ENCODE measurements at places on chromosomes 5 and 9. TPM values are rescaled to one million over a fixed set of nuclear protein-coding genes. Genes with fewer than 3 reads are reported as not detected.

GRCh38 chr5:39331861-39332381 is 32.4 kb downstream of the C9 start:
- no peak overlapping the region for H3K27ac ChIP-seq
- H3K36me3 ChIP-seq: no peaks in the 10 kb centered on the region
- no peak overlapping the region for H3K4me3 ChIP-seq
- no peak for DNase-seq
- no peaks in the 10 kb centered on the region for H3K27me3 ChIP-seq
- H3K4me1 ChIP-seq: no peaks in the 10 kb centered on the region

- H3K4me1 ChIP-seq: peaks cover 2% of the 10 kb centered on the region
- no peak for DNase-seq
- H3K27me3 ChIP-seq: no peaks in the 10 kb centered on the region
- no peak overlapping the region for H3K4me3 ChIP-seq
These were observed 14.3 kb upstream of the LHX3 start for GRCh38 chr9:136219276-136219675.

DNA sequence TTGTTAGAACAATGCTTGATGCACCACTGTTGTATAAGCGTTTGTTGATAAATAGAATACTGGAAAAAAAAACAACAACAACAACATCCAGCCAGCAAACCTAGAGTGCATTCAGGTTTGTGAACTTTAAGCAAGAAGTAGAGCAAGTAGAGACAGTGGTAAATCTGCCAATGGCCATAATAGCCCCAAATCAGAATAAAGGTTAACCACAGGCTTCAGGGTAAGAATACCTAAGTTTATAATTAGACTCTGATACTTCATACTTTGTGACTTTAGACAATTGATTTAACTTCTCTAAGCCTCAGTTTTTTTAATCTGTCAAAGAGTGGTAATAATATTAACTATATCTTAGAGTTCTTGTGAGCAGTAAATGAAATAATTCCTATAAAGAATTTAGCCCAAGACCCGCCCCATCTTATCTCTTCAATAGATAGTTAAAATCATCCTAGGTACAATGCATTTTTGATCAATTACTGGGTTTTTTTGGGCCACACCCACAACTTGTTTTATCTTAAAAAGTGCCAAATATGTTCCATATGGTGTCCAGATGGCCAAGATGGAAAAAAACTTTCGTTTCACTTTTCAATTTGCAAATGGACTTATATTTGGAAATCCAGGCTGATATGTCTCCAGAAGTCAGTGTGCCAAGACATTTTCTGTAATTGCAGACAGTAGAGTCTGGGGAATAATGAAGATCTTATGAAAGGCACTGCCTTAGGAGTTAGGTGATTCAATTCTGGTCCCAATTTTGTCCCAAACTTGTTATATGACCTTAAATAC is 24.5 kb upstream of the DPYSL3 start:
- no peaks in the 10 kb centered on the region for H3K4me1 ChIP-seq
- no peaks in the 10 kb centered on the region for H3K36me3 ChIP-seq
- no peak for DNase-seq
- no peak overlapping the region for H3K4me3 ChIP-seq
- H3K27ac ChIP-seq: no peak overlapping the region
- H3K27me3 ChIP-seq: no peaks in the 10 kb centered on the region

DNA sequence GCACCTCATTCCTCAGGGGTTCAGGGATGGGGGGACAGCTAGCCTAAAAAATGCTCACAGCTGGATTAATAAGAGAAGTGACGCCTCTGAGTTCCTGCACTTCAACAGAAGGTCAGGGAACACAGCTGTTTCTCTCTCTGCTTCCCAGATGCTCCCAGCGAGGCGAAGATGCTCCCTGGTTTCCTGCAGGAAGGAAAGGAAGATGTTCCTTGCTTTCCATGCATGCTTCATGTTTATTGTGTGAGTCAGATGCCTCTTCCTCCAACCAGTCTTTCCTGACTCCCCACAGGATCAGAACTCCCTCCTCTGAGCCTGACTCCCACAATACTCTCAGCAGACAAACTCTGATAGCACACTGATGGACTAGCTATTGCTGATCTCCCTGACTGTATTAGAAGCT is 71.9 kb downstream of the MFAP3 start:
- H3K4me1 ChIP-seq: peaks cover 9% of the 10 kb centered on the region
- H3K4me3 ChIP-seq: no peak overlapping the region
- no peaks in the 10 kb centered on the region for H3K36me3 ChIP-seq
- no peak for DNase-seq

DNA sequence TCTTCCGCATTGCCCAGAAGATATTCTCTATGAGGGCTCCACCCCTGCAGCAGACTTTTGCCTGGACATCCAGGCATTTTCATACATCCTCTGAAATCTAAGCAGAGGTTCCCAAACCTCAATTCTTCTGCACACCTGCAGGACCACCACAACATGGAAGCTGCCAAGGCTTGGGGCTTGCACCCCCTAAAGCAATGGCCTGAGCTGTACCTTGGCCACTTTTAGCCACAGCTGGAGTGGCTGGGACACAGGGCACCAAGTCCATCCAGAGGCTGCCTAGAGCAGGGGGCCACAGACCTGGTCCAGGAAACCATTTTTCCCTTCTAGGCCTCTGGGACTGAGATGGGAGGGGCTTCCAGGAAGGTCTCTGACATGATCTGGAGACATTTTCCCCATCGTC is 60.7 kb downstream of the ADAMTSL1 start:
- H3K36me3 ChIP-seq: no peaks in the 10 kb centered on the region
- no peak for DNase-seq
- H3K27ac ChIP-seq: no peak overlapping the region
- no peak overlapping the region for H3K4me3 ChIP-seq

DNA sequence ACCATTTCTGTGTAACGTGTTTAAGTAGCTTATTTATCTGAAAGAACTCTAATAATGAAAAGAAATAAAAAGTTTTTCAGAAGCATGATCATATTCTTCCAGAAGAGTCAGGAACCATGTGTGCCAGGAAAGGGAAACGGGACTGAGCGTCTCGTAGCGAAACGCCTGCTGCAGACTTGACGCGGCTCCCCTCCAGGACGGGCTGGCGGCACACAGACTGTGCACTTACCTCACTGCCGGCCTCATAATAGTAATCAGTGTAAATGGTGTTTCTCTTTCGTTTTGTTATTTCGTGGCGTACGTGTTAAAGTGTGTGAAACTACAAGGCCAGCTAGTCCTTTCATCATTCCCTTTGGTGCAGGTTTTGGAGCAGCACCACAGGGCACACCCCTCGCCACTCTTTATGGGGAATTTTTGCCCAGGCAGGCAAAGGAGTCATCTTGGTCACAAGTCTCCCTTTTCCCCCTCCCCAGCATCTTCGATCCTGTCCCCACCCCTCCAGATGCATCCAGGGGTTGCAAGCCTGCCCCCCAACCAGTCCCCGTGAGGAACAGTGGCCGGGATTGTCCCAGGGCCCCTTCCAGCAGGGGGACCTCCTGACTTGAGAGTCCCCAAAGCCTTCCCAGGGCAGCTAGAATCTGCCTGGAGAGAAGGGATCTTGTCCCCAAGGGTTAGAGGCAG is 233.1 kb downstream of the FANCC start:
- H3K27ac ChIP-seq: no peak overlapping the region
- H3K4me1 ChIP-seq: no peaks in the 10 kb centered on the region
- no peaks in the 10 kb centered on the region for H3K36me3 ChIP-seq

The GLIPR2 gene
- 6.6 TPM for total RNA-seq

The PCDHA1 gene
- total RNA-seq: not detected

The IFNK gene
- total RNA-seq: not detected

The CBY3 gene
- total RNA-seq: 1.1 TPM

The HK3 gene
- not detected for total RNA-seq
